ENCODE measurements at places on chromosomes 2 and 18. TPM values are rescaled to one million over a fixed set of nuclear protein-coding genes. Genes with fewer than 3 reads are reported as not detected.

DNA sequence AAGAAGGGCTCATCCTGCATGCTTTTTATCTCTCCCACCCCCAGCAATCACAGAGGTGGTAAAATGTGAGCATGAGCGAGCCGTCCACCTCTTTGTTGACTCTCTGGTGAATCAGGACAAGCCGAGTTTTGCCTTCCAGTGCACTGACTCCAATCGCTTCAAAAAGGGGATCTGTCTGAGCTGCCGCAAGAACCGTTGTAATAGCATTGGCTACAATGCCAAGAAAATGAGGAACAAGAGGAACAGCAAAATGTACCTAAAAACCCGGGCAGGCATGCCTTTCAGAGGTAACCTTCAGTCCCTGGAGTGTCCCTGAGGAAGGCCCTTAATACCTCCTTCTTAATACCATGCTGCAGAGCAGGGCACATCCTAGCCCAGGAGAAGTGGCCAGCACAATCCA, 19.5 kb downstream of the LIPG start:
- DNase-seq, result no peak

DNA sequence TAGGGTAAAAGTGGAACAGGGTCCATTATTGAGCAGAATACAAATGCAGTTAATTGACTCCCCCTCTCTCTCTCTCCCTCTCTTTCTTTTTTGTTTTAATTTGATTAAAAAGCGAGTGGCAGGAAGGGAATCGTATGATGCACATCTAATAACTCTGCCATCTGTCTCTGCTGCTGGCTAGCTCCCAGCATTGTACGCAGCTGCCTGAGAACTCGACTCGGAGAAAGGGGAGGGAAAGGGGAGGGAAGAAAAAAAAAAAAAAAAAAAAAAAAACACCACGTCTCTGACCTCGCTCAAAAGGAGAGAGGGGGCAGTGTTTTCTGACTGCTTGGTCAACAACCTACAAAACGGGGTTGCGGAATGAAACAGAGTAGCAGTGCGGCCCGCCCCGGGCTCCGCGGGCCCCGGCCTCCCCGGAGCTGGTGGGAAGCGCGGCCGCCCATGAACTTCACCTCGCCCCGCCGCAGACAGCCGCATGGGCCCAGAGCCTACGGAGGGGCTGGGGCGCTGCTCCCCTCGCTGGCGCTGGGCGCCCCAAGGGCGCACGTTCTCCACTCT, 265.7 kb downstream of the TCF4 start:
- DNase-seq, result peak; percentile 88

DNA sequence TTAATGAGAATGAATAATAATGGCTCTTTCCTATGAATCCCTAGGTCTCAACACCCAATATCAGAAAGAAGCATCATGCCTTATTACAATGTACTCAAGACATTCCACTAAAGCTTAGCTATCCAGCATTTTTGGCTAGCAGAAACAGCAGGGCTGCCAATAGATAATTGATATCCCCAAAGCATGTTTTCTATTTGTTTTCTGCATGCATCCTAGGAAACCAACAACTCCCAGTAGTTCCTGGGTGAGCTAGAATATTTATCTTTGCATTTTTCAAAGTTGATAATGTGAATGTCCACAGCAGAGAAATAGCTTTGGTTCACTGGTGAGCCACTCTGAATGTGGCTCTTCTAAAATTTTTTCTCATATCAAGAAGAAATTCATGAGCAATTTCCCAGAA, 5.8 kb upstream of the ANTXR1 start:
- no peak for DNase-seq

GRCh38 chr18:36537289-36537688, 239.8 kb downstream of the FHOD3 start:
- DNase-seq, result no peak

DNA sequence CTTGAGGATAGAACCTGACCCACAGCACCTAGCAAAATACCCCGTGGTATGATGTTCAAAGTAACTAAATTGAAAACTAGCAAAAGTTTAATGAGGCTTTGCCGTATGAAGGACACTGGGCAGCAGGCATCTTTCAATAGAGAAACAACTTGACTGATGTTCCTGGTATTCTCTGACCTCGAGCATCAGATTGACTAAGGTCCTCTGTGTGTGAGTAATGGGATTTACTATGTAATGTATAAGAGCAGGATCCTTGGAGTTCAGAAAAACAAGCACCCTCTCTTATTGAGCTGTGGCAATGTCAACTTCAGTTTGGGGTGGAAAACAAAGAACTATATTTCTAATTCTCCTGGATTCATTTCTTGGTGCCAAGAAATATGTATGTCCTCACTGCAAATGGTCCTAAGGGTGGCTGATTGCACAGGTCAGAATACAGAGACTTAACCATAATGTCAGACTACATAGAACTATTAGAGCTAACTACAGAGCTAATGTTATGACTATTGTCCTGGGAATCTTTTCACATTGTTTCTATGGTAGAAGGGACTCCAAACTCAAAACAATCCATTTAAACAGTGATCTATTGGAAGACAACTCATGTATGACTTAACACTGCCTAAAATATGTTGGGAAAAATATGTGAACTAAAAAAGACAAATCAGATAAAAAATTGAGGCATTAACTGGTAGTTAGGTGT, 4.4 kb downstream of the TNFAIP6 start:
- no peak for DNase-seq

DNA sequence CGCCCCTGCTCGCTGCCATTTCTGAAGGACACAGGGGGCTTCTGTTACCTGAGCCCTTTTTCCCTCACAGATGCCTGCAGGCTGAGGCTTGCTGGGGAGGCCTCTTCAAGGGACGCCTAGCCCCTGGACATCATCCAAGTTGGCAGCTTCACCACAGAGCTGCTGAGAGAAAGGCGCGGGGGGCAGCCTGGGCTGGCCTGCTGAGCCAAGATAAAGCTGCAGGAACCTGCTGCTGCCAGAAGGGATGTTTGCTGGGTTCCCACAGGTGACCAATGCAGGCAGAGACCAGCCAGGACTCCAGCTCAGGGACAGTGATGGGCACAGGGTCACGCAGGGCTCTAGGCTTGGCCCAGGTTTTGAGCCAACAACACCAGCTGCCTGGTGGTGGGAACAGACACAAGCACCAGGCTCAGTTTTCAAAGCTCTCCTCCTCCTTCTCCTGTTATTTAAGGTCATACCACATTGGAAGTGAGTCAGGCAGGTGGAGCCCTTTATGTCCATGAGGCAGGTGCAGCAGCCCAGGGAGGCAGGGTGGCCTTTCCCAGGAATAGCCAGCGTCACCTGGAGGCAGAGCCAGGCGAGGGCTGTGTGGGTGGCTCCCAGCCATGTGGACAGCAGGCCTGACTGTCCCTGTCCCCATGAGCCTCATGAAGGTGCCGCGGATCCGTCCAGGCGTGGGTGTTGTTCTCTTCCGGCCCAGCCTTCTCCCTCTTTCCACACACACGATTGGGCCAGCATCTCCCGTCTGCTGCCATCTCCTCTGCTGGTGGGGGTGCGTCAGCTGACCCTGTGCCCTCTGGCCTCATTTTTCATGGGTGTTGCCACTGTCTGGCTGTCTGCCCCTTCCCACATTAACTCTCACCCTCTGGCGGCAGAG, 515.5 kb upstream of the MYT1L start:
- peak; percentile 84 for DNase-seq

- DNase-seq, result no peak
These were observed 177.7 kb upstream of the SMAD2 start for GRCh38 chr18:48108136-48108535.

DNA sequence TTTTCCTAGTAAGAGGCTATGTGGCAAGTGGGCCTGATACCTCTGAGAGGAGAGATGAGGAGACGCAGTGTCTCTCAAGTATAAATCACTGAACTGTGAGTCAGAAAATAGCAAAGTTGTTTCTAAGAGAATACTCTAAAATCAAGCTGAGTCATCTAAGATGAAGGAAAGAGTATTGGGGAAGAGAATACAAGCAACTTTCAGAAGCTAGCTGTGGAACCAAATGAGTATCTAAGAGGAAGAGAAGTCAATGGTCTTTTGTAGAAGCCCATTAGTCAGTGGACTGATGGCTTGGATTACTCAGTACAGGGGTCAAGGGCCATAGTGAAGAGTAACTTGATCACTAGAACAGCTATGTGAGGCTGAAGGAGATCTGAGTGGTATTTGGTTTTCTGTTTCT, 2.7 kb upstream of the DCC start:
- DNase-seq, result no peak

DNA sequence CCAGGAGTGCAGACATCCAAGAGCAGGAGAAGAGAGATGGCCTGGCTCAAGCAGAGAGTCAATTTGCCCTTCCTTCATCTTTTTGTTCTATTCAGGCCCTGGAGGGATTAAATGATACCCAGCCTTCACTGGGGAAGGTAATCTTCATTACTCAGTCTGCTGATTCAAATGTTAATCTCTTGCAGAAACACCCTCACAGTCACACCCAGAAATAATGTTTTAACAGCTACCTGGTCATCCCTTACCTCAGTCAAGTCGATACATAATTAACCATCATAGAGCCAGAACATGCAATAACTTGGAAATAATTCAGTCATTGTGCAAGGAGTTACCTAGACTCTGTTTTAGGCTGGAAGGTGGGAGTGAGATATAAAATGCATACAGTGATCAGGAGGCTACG, 163.7 kb upstream of the TNP1 start:
- DNase-seq, result no peak

GRCh38 chr2:38935568-38936172, 46.0 kb downstream of the ARHGEF33 start:
- DNase-seq, result no peak

DNA sequence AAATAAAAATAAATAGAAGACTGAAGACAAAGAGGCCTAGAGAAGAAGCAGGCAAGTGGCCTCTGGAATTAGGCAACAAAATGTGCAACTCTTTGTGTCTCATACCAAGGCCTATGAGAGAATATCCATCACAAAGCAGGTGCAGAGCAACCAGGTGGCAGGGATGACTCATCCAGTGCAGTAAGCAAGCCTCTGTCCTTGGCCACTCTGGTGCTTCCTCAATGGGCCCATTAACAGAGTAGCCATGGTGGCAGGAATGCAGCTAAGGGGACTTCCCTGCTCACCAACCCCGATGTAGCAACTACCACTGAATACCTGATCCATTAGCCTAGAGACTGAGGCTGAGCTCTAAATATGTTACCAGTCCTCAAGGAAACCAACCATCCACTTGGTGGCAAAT, 11.0 kb upstream of the EPG5 start:
- DNase-seq, result no peak

DNA sequence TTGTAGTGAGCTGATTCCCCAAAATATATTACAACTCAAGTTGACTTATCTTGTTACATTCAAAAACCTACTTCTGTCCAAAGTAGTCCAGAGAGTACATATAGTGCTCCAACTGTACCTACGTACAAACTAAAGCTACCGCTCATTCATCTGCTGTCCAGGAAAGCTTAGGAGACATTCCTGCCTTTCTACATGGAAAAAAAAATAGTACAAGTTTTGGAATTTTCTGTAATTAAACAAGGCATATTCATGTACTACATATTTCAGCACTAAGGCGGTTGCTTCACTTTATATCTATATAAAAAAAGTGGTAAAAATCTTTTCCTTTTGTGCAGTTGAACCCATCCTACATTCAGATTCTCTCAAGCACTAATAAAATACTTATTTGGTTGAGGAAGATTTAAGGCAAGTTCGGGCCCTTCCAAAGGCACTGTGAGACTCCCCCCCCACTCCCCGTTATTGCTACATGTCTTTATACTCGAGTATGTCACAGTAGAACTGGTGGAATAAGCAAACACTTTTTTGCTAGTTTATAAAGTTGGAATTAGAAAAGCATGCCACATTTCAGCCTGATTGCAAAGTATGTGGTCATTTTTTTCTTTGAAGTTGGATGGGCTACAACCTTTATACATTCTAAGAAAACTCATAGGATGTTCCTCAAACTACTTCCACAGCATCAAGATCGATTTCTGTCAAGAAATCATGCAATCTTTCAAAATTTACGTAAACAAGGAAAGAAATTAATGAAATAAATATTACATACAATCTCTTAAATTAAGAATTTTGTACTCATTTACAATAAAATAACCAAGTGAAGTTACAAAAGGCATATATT, 3.7 kb downstream of the ZFP36L2 start:
- DNase-seq, result no peak

DNA sequence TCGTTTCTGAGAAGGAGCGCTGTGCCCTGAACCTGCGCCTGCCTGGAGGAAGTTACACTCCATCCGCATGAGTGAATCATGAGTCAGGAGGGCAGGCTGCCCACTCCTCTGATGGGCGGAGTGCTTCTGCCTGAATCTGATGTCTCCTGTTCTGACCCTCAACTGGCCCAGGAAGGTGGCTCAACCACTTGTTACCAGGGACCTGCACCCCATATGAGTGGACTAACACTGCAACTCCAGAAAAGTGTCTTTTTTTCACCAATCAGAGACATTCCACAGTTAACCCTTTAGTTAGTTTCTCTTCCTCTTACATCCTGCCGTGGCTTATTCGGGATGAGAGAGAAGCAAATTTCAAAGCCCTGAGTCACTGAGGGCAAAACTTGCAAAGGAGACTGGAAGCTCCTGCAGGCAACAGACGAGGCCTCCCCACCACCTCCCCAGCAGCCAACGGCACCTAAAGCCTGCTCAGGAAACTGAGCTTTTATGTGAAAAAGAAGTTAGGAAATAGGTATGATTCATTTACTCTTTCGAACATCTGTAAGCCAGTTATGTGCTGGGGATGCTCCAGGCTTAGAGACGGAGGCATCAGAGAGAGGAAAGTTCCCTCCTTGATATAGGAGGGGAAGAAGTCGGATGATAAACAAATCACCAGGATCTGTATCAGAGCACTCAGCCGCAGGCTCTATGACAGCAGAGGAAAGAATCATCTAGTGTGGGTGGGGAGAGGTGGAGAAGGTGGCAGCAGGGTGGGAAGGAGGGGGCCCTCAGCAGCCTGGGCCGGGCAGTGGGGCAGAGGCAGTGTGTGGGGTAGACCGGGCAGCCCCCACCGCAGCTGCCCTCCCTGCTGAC, 30.9 kb downstream of the MBP start:
- peak; percentile 83 for DNase-seq

- no peak for DNase-seq
These were observed 40.3 kb downstream of the ARMC9 start for GRCh38 chr2:231238689-231239088.

- no peak for DNase-seq
These were observed 117.6 kb downstream of the MCFD2 start for GRCh38 chr2:46798041-46798440.

- DNase-seq, result no peak
These were observed 38.0 kb downstream of the EMILIN2 start for GRCh38 chr18:2884706-2885285.

GRCh38 chr2:144480285-144480684, 39.6 kb downstream of the ZEB2 start:
- DNase-seq, result no peak

DNA sequence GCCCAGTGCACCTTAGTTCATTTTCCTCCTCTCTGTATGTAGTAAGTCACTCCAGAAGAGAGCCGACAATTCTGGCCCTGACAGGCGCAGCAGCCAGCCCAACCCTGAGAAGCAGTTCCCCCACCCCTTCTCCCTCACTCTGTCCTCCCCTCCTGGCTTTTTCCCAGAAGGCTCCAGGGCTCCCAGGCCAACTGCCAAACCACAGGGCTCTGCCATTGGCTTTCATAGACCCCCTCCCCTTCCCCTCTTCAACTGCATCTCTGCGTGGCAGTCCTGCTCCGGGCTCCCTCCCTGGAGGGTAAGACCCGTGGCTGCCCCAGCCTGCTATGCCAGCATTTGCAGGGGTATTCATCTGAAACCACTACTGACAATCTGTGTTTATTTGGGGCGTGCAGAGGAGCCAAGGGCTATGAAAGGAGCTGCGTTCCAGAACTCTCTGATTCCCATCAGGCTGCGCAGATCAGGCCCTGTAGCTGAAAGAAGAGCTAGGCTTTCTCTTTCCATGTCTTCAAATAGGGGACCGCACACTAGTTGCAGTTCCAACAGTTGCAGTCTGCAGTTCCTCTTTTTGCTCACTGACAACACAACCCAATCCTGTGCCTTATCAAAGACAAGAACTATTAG, 388.6 kb upstream of the TNP1 start:
- peak; percentile 85 for DNase-seq

The LYG2 gene
- not detected for polyA plus RNA-seq

The EMILIN1 gene
- polyA plus RNA-seq, result 31.2 TPM

The TEX44 gene
- polyA plus RNA-seq, result not detected

Measured in heart left ventricle (tissue), 16 donors.